Heart right ventricle (tissue), 16 donors: ENCODE measurements at places on chromosomes 6 and 20. TPM values are rescaled to one million over a fixed set of nuclear protein-coding genes. Genes with fewer than 3 reads are reported as not detected.

- DNase-seq = peak; percentile 7
Measured at GRCh38 chr6:170222498-170223471, 68.1 kb downstream of the DLL1 start.

IL20RA gene
- total RNA-seq = 2.6 TPM

HLA-DRB1 gene
- total RNA-seq = 313 TPM

PSMB9 gene
- total RNA-seq = 16.0 TPM

FAM209A gene
- total RNA-seq = not detected

GRCh38 chr6:42300185-42300584, 82.5 kb upstream of the MRPS10 start:
- no peak for DNase-seq

MUC22 gene
- total RNA-seq = 0.36 TPM

DNA sequence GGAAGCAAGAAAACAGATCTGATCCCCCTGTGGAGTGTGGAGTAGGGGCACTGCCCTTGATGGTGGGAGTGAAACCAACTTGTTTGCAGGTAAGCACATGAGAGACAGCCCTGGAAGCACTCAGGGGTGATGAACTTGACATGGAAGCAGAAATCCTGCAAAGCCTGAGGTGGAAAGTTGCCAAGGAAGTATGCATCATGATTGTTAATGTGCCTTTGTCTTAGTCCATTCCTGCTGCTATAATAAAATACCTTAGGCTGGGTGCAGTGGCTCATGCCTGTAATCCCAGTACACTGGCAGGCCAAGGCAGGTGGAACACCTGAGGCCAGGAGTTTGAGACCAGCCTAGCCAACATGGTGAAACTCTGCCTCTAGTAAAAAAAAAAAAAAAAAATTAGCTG, 40.2 kb upstream of the IFNGR1 start:
- no peak for DNase-seq

GRCh38 chr6:149268146-149268545, 49.4 kb upstream of the TAB2 start:
- DNase-seq = no peak
